ENCODE measurements at places on chromosomes 3 and 15.

- DNase-seq, result no peak
Observed at GRCh38 chr15:90471769-90472168, 58.0 kb upstream of the CRTC3 start.

- no peak for DNase-seq
Observed at GRCh38 chr15:60772395-60773120, 293.6 kb upstream of the ICE2 start.

DNA sequence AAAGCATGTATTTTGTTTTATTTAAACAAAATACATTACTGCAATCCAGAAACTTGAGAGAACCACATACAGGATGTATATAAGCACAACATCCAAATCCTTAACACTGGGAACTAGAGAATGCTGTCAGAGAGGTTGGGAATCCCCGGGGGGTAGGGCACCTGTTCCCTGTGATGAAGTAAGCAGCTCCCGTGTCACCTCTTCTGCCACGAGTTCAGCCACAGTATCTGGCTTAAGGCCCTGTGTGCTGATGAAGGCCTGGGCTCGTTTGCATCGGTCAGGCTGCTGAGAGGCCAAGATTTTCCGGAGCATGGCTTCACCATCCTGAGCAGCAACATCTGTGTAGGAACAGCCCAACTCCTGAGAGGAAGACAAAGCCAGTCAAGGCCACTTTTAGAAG, 36.4 kb downstream of the EIF3J start:
- DNase-seq, result no peak

DNA sequence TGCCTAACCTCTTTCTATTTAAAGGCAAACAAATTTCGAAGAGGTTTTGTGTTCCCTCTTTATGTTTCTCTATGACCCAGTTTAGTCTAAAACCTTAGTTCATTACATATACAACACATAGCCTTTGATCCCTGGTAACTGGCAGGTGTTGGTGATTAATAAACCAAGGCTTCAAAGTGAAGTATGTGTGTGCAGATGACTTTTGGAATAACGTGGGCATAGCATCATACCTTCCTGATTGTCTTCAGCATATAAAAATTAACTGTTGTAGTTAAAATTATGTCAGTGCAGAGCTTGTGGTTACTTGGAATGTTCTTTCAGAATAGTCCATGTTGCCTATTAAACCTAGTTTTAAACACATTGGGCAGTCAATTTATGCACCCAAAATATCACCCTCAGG, 608.3 kb downstream of the ROBO2 start:
- DNase-seq, result no peak

GRCh38 chr3:151995091-151995490, 121.6 kb downstream of the SUCNR1 start:
- no peak for DNase-seq

All from stimulated activated CD8-positive, alpha-beta memory T cell treated with anti-CD3 and anti-CD28 coated beads, Interleukin-4, amount 100 ng/mL, for 48 hours (primary cell).